Stimulated activated effector memory CD8-positive, alpha-beta T cell treated with anti-CD3 and anti-CD28 coated beads, Interleukin-12 subunit alpha, Interleukin-12 subunit beta, amount 100 ng/mL, for 72 hours (primary cell): ENCODE measurements at places on chromosomes 7 and 10.

DNA sequence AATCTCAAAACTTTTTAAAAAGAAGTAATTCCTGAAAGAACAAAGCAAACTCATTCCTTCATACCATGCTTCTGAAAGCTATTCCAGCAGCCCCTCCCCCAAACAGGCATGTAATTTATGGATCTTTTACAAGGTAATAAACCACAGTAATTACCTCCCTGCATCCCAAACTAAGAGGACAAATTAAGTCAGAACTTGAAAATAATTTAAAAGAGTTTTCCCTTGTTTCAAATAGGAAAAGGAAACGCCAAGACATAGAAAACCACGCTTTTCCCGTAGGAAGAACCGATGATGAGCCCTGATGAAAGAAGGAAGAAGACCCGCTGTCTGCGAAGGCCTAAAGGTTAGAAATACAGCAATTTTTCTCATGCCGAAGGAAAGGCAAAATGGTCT, 8.9 kb downstream of the HOXA4 start:
- DNase-seq: no peak

DNA sequence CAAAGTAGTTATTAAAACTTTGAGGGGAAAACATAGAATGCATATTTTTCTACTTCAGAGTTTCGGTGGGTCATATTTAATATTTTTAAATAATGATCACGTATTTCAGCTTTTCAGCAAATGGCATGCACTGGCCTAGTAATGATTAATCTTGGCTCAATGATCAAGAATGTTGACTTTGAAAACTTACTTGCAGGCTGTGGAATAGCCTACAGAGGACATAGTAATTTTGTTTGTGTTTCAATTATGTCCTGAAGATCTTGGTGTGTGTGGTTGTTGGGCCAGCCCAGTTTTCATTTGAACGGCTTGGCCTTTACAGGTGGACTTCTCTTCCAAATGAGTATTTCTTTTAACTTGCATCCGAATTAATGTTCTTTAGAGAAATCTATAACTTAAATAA, 35.1 kb downstream of the ADD3 start:
- no peak for DNase-seq

GRCh38 chr10:82411416-82411815, 536.4 kb downstream of the NRG3 start:
- no peak for DNase-seq

- no peak for DNase-seq
Measured at GRCh38 chr10:5951721-5952407, 25.5 kb downstream of the IL15RA start.

- no peak for DNase-seq
Measured at GRCh38 chr7:94258418-94259300, 136.0 kb upstream of the COL1A2 start.

- DNase-seq: no peak
Measured at GRCh38 chr7:134485203-134485602, 26.3 kb upstream of the AKR1B1 start.

- DNase-seq: no peak
Measured at GRCh38 chr10:89879121-89879520, 177.7 kb downstream of the KIF20B start.

DNA sequence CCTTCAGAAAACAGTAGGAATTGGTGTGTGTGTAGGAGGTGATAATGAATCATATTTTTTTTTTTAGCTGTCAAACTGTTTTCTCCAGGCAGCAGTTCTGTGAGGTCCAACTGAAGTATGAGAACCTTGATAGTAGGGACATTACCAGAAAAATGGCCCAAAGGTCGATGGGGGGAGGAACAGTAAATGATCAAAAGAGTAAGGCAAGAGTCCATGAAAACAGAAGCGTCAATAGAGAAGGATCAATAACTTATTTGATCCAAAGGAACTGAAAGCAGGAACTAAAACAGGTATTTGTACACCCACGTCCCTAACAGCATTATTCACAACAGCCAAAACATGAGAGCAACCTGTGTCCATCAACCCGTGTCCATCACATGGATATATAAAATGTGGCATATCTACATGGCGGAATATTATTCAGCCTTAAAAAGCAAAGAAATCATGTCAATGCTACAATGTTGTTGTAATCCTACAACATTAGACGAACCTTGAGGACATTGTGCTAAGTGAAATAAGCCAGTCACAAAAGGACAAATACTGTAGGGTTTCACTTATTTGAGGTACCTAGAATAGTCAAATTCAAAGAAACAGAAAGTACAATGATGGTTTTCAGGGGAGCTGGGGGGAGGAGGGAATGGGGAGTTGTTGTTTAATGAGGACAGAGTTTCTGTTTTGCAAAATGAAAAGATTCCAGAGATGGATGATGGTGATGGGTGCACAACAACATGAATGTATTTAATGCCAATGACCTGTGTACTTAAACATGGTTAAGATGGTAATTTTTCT, 214.0 kb upstream of the KLF14 start:
- DNase-seq: no peak

- no peak for DNase-seq
Measured at GRCh38 chr10:81034383-81034782, 496.7 kb downstream of the SH2D4B start.

GRCh38 chr7:155722118-155722517, 77.7 kb downstream of the RBM33 start:
- no peak for DNase-seq
